ENCODE measurements at places on chromosomes 7 and 10.
A peak's percentile ranks its signal among the peaks of the same experiment; 100 is the strongest.

GRCh38 chr10:31754803-31755624 lies 173.6 kb downstream of the ARHGAP12 start:
- no peak for DNase-seq

GRCh38 chr7:111753968-111754367 lies 191.7 kb upstream of the IMMP2L start:
- peak; percentile 44 for DNase-seq

GRCh38 chr10:70302292-70302691 lies 18.5 kb upstream of the NPFFR1 start:
- DNase-seq, result peak; percentile 45

- DNase-seq, result peak; percentile 29
Observed at GRCh38 chr7:130793855-130794618, 60.0 kb upstream of the KLF14 start.

- no peak for DNase-seq
Observed at GRCh38 chr10:69451784-69452251, 553 bp downstream of the TSPAN15 start.

- DNase-seq, result no peak
Observed at GRCh38 chr10:69449841-69450240, 1.4 kb upstream of the TSPAN15 start.
